Right cardiac atrium (tissue), 5 donors: ENCODE measurements at places on chromosomes 16 and 17. TPM values are rescaled to one million over a fixed set of nuclear protein-coding genes. Genes with fewer than 3 reads are reported as not detected.

The TBC1D3H gene
- not detected for total RNA-seq

The CDH13 gene
- 93.6 TPM for total RNA-seq

The ZNF469 gene
- 1.3 TPM for total RNA-seq

The SLC35G6 gene
- total RNA-seq = not detected

The KRTAP4-1 gene
- total RNA-seq = not detected

The COL1A1 gene
- total RNA-seq = 138 TPM

The RTN4RL1 gene
- total RNA-seq = 3.9 TPM

The IRX6 gene
- total RNA-seq = not detected

The NME1 gene
- total RNA-seq = 18.7 TPM

The PRKCB gene
- 3.7 TPM for total RNA-seq

The PGP gene
- total RNA-seq = 24.8 TPM

The TCAP gene
- 4,356 TPM for total RNA-seq

The TM4SF5 gene
- total RNA-seq = not detected

The LRRC45 gene
- total RNA-seq = 6.7 TPM

The OR2C1 gene
- not detected for total RNA-seq
